ENCODE measurements at places on chromosomes 4 and X. TPM values are rescaled to one million over a fixed set of nuclear protein-coding genes. Genes with fewer than 3 reads are reported as not detected.

ODAM gene
- polyA plus RNA-seq, result 2.5 TPM

WNK3 gene
- polyA plus RNA-seq, result 1.4 TPM

DNA sequence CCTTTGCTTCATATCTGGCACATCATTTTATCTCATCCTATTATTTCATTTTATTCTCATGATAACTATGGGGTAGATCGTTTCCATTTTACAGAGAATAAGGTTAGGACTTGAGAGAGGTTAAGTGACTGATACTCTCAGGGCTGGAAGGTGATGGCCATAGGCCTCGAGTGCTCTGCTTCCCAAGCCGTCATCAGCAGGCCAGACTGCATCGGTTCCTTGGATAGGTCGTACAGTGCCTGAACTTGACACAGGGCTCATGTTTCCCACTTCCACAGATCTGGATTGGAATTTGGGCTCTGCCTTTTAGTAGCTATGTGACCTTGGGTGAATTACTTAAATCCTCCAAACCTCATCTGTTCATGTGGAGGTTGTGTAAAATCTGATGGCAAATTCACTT is 81.4 kb downstream of the TMEM131L start:
- no peaks in the 10 kb centered on the region for H3K4me1 ChIP-seq
- H3K27me3 ChIP-seq, result no peaks in the 10 kb centered on the region

ABLIM2 gene
- polyA plus RNA-seq, result 5.9 TPM

SSX2B gene
- not detected for polyA plus RNA-seq

- H3K4me1 ChIP-seq, result no peaks in the 10 kb centered on the region
- DNase-seq, result no peak
- no peaks in the 10 kb centered on the region for H3K27me3 ChIP-seq
- no peak overlapping the region for H3K27ac ChIP-seq
- H3K36me3 ChIP-seq, result no peaks in the 10 kb centered on the region
Observed at GRCh38 chr4:119823891-119824290, 195.3 kb upstream of the PDE5A start.

DNA sequence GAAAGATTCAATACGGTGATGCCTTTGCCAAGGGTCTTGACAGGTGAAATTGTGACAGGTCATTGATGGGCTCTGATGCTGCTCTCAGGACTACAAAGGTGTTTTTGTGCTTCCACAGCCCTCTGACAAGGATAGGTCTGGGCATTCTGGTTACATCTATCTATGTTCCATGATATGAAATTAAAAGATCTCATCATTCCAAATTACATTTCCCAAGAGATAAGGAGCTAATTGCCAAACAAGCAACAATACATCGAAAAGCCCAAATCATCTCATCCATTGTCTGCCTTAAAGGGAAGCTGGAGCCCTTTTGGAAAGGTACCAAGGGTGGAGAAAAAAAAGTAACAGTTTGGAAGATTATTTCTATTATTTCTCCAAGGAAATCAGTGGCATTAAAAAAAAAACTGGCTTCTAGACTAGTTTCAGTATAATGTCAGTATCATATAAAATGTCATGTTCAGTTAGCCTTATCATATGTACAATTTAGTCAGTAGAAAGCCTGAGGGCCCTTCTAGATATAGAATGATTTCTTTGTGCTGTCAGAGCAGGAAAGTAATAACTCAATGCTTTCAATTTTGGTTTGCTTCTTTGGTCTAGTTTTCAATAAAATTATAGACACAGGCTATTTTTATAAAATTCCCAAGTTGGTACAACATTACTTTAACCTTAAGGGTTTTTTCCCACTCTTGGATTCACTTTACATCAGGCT is 224.5 kb upstream of the GPRIN3 start:
- no peaks in the 10 kb centered on the region for H3K4me1 ChIP-seq
- no peaks in the 10 kb centered on the region for H3K36me3 ChIP-seq
- no peak overlapping the region for H3K27ac ChIP-seq
- no peaks in the 10 kb centered on the region for H3K27me3 ChIP-seq
- no peak overlapping the region for H3K4me3 ChIP-seq
- DNase-seq, result no peak

TCEAL6 gene
- 1.1 TPM for polyA plus RNA-seq

- no peak overlapping the region for H3K27ac ChIP-seq
- no peak for DNase-seq
- H3K4me1 ChIP-seq, result no peaks in the 10 kb centered on the region
- H3K27me3 ChIP-seq, result no peaks in the 10 kb centered on the region
- no peak overlapping the region for H3K4me3 ChIP-seq
Observed at GRCh38 chrX:1162119-1162916, 50.1 kb downstream of the CRLF2 start.

DNA sequence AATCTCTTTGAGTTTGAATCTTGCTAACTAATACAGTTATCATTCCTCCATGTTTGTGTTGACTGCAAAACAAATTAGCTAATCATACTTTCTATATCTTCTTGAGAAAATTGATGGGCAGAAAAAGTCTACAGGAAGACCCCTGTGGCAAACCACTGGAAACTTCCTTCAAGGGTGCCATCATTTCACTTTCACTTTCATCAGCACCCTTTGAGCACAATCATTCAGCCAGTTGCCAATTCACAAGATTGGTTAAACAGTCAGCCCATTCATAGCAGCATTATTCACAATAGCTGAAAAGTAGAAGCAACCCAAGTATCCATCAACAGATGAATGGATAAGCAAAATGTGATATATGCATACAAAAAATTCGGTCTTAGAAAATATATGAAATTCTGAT is 101.5 kb downstream of the CCDC160 start:
- DNase-seq, result no peak
- H3K4me3 ChIP-seq, result no peak overlapping the region
- no peaks in the 10 kb centered on the region for H3K36me3 ChIP-seq
- no peak overlapping the region for H3K27ac ChIP-seq
- H3K27me3 ChIP-seq, result no peaks in the 10 kb centered on the region

IL21 gene
- not detected for polyA plus RNA-seq

Measured in large intestine (tissue), 12 donors.